Stimulated activated CD8-positive, alpha-beta memory T cell treated with anti-CD3 and anti-CD28 coated beads, Interleukin-15, amount 100 ng/mL, for 24 hours (primary cell): ENCODE measurements at places on chromosomes 6 and 20.

GRCh38 chr6:97068211-97068610 is 143.7 kb downstream of the KLHL32 start:
- no peak for DNase-seq

DNA sequence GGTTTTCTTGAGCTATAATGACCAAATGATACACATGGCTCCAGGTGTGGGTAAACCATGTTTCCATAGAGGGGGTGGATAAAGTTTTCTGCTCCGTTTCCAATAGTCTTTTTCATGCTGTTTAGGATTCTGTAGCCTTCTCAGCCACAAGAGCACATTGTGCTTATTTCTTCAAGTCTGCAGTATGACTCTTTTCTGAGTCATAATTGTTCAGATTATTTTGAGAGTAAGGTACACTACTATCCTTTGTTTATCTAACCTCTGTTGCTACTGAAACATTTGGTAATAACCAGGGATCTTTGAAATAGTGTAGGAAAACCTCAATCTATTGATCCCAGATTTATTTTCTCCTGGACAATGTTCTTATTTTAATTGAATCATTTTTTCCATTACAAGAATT is 247.9 kb upstream of the BMP2 start:
- no peak for DNase-seq

DNA sequence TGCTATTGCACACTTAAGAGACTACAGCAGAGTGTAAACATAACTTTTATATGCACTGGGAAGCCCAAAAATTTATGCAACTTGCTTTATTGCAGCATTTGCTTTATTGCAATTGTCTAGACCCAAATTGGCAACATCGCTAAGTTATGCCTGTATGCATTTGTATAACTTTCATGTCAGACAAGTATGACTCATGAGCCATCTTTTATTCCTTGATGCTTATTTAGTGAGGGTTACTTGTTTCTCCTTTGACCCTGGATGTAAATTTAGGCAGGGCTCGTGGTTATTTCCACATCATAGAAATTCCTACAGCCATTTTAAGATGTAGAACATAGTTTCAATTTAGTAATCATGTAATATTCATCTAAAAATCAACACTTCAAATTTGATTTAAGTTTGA is 130.3 kb upstream of the LY86 start:
- no peak for DNase-seq

DNA sequence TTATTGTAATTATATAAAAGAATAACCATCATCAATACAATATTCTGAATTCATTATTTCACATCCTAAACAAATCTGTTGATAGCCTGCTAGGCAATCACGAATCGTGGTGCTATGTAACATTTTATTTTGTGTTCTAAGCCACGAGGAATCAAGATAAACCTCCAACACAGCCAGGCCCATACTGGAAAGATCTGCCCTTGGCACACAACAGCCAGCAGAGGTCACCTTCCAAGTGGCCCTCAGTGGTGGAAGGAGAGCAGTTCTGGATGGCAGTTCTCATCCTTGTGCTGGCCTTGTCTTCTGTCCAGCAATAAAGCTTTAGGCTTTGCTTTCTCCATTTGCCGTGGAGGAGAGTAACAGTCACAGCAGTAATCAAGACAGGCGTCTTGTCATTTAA is 13.2 kb downstream of the ZNF831 start:
- no peak for DNase-seq

DNA sequence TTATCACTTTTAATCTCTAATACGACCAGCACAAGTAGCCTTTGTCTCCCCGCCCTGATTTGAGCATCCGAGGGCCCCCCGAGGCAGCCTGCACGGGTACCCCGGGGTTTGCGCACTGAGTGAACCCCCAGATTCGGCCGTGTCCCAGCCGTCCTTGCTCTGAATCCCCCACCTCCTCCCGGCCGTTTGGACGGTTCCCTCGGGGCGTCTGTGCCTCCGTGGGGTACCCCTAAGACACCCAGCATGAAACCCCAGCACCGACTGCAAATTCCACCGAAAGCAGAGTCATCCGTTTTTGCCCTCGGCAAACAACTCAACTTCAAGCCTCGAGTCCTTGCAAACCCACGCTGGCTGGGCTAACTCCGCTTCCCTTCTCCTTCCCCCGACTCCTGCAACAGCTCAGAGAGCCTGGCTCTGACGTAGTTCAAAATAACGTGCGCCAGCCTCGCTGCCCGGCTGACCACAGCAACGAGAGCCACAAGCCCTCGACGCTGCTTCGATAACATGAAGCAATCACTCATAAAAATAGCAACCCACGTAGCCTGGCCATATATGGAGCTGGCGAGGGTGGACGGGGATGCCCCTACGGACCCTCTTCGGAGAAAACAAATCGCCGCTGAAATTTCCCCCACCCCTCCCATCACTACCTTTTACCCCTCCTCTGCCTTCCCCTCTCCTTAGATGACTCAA is 764 bp upstream of the SNAP25 start:
- DNase-seq, result no peak

DNA sequence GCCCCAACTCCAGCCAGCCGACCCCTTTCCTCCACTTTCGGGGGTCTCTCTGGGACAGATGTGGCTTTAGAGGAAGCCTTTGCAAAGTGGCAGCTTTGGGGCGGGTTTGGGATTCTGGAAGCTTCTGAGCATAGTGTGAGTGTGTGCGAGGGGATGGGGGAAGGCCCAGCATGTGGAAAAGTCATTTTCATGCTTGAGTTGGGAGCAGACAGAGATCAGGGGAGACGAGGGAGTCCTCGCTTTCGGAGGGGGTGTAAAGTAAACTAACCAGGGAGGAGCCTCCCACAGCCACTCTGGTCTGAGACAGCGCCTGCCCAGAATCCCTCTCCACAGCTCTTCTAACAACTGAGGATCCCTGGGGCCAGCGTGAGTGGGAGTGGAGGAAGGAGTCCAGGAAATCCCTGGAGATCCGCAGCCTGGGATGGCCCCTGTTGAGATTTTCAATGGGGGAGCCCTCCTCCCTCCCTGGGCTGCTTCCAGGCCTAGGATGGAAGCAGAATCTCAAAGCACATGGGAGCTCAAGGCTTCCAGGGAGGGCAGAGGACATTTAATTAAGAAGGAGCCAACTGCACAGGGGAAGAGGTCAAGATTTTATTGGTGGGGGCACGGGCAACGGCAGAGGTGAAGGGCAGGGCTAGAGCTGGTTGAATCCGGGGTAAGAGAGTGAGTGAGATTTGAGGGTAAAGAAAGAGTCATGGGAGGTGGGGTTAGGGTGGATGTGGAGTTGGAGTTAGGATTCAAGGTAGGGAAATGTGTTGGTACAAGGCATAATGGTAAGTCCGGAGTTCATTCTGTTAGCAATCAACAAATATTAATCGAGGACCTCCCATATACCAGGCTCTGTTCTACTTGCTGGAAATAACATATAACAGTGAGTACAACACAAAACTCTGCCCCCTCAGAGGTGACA is 102.3 kb upstream of the FOXP4 start:
- DNase-seq, result no peak

DNA sequence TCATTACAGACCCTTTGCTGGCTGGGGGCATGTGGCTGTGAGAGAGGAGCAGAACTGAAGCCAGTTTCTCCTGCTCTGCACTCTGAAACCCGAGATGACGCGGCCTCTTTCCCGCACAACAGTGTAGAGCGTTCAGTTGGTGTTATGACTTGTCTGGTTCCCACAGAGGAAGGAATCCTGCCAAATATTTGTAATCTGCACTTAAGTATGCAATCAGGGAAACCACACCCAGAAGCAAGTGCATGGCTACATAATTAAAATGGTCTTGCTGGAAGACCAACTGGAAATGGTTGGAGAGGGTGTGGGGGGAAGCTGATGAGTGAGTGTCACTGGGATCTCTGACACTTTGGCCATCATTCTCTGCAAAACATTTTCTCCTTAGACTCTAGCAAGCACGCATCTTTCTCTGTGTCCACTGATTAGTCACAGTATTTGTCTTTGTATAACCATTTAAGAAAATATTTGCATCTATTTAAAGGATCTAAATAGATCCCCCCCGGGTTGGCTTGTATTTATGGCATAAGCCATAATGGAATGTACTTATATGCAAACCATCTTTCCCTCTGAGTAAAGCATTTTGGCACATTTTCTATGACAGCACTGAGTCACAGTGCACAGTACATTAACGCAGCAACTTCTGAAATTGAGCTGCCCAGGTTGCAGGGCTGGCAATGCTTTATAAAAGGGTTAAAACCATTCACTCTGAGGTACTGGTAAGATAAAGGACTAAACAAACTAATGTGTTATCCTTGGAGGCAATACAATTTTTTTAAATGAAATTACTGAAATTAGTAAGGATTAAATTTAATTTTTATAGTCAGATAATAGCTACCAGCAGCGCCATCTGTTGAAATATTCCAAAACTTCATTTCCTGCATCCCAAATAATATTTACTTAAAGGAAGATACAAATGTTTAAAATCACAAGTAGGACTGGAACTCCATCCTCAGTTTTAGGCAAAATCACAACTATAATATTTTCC is 76.7 kb downstream of the FOXC1 start:
- DNase-seq, result no peak

DNA sequence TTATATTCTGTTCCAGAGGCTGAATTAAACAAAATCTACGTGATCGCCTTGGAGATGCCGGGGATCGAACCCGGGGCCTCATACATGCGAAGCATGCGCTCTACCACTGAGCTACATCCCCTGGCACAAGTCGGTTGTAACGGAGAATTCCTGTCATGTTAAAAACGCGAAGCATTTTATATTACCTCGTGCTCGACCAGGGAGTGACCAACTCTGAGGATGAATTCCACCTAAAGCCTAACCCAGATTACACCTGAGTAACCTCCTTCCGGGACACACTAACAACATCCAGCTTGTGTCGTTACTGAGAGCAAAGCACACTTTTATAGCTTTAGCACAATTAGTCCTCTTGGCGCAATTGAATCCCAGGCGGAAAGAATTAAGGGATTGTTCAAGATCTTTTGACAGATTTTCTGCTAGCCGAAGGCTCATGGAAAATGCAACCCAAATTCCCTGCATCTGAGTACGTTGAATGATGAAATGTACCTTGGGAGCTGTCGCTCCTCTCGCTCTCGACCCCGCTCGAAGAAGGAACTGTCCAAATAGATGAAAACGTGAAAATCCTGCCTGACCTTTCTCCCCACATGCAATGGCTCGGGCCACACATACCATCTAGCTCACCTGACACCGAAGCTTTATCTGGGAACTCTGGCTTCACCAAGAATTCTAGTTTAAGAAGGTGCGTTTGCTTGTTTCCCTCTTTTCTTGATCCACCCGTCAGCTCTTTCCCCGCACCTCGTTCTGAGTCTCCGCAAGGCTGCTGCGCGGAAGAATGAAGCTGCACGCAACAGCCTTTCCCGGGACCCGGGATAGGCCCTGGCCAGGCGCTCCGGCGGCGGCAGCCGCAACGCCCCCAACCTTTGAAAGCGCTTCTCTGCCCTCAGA is 148.3 kb downstream of the GPX5 start:
- peak; percentile 43 for DNase-seq

DNA sequence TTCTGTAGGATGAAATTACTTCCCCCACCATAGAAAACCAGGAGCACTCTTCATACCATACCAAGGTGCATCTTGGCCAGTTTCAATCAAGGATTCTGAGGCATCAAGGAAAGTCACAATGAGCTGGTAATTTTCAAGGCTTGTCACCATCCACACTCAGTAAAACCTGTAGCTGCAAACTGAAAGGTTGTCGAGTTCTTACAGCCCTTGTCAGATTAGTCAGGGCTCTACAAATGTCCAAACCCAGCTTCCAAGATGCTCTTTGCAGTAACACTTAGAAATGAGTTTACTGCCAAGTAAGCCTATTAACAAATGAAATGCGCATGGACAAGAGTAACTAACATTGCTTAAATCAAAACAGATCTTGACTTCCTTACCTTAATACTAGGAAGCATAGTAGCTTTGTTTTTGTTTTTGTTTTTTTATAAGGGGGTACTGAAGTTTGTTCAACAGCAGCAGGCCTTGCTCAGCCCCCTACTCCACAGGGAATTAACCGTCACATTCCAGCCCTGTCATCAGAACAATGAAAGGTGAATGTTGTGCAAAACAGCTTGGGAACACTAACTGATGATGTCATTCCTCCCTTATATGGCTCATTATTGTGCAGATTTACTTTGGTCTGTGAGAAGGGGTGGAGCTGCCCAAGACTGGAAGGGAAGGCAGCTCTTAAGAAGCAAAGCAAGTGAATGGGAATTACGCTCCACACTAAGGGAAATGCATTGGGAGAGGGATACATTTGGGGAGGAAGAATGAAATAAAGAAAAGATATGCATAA is 49.9 kb upstream of the TMEM30A start:
- no peak for DNase-seq
